ENCODE measurements at places on chromosomes 5 and 9.

GRCh38 chr5:91281401-91281800 is 101.7 kb downstream of the ARRDC3 start:
- DNase-seq, result no peak

DNA sequence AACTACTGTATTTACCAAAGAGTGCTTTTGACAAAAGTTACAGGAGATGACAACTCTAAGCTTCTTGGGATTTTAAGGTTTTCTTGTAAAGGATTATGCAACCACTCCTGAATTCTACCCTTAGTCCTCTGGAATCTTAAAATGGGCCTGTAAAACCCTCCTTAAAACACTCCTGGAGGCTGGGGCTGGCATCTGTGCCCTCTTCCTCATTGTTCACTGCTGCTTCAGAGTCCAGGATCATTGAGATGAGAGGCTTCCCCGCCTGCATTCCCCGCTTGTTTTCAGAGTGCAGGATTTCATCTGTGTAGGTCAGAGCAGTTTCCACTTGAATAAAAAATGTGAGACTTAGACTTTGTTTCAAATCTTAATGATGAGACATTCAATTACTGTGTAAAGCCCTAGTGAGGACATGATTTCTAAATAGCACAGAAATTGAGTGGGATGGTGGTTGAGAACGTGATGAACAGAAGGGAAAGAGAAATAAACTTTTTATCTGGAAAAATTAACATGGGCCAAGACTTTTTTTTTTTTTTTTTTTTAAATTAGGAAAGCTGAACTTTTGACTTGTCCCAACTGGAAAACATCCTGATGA is 40.4 kb downstream of the PCSK5 start:
- DNase-seq, result no peak

- DNase-seq, result no peak
Observed at GRCh38 chr5:55864606-55865541, 13.7 kb downstream of the IL31RA start.

DNA sequence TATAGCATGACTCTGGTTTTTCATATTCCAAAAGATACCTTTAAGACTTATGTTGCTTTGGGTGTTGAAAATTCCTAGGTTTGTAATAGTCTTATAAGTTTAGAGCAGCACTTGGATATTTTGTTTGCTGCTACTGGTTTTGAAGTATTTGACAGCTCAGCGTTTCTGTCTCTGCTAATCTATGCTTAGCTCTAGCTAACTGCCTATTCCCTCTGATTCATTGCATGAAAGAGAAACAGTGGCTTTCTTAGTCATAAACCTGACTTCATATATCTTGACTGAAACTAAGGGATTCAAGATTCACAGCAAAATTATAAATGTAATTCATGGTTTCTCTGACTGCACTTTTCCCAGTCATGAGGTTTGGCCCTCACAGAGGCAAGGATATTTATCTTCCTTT is 35.6 kb upstream of the ANXA1 start:
- DNase-seq, result no peak

GRCh38 chr5:111998871-111999270 is 241.9 kb upstream of the NREP start:
- DNase-seq, result no peak

GRCh38 chr5:139854029-139854605 is 58.5 kb downstream of the PSD2 start:
- no peak for DNase-seq

GRCh38 chr5:36528588-36528987 is 77.8 kb upstream of the SLC1A3 start:
- DNase-seq, result no peak

DNA sequence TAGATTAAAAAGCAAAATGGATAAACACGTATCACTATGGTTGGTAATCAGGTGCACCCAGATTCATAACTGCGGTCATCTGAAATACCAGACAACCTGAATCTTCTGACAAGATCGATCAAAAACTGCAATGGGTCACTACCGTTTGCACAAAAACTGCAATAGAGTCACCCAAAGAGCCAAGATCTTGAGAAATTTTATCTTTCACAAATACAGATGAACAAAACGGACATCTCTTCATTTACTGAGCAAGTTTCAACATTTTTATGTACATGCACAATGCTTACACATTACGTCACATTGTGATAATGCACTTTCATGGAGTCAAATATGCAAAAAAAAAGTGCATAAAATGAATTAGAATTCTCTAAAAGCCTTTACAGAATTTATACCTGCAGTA is 18.6 kb downstream of the PRKAA1 start:
- DNase-seq, result no peak

- no peak for DNase-seq
Observed at GRCh38 chr5:37900692-37901091, 60.9 kb upstream of the GDNF start.

All from SK-N-DZ (cell line).